ENCODE measurements at places on chromosomes 6 and 20.

- DNase-seq, result no peak
Observed at GRCh38 chr6:75494290-75494689, 690 bp upstream of the FILIP1 start.

DNA sequence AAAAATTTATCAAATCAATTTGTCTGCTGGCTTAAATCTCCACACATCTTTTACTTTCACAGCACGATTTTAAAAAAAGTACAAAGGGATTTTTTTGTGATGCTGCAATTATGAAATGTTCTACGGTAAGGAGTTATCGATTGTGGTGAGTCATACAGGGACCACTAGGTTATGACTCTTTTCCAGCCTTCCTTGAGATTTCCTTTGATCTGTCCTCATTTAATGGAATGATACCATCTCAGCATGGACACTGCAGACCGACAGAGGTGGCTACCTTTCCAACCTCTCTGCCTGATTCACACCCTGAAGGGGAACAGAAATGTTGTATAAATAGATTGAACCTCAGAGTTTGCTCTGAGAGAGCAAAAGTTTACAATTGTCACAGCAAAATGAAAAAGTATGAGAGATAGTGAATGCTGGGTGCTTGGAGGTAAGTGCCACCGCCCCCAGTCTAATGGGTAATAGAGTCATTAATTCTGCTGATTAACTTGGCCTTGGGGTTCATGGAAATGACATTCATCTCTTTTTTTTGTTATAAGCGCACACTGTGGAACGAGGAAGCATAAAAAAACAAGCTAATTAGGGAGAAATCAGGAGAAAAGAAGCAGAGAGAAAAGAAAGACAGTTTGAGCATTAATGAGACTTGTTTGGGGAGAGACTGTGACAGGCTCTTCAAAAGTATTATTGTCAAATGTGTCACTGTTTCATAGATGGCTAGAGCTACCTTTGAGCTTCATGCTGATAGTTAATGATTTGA lies 306.0 kb downstream of the RNF144B start:
- no peak for DNase-seq

- DNase-seq, result no peak
Observed at GRCh38 chr6:38015341-38015740, 195.8 kb downstream of the ZFAND3 start.

DNA sequence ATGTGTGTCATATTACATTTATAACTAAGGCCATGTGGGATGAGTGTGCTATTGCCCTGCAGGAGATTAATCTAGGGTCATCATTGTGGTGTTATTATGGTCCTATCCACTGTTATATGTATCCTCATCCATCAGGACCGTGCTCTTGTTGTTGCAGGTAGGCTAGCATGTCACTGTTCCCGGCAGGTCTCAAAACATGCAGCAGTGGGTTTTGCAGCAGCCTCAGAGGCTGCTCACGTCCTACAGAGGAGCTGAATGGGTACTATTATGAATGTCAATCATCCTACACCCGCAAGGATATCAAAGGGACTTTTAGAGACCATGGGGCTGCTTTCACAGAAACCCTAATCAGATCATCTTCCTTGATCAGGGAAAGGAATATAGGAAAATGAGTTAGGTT lies 318.2 kb downstream of the SAMD5 start:
- DNase-seq, result no peak

GRCh38 chr20:51608061-51608460 lies 65.5 kb upstream of the NFATC2 start:
- DNase-seq, result no peak

DNA sequence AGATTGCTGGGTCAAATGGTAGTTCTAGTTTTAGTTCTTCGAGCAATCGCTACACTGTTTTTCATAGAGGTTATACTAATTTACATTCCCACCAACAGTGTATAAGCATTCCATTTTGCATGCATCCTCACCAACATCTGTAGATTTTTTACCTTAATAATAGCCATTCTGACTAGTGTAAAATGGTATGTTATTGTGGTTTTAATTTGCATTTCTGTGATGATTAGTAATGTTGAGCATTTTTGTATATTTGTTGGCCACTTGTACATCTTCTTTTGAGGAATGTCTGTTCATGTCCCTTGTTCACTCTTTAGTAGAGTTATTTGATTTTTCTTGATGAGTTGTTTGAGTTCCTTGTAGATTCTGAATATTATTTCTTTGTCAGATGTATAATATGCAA lies 236.2 kb downstream of the GRM1 start:
- DNase-seq, result no peak

DNA sequence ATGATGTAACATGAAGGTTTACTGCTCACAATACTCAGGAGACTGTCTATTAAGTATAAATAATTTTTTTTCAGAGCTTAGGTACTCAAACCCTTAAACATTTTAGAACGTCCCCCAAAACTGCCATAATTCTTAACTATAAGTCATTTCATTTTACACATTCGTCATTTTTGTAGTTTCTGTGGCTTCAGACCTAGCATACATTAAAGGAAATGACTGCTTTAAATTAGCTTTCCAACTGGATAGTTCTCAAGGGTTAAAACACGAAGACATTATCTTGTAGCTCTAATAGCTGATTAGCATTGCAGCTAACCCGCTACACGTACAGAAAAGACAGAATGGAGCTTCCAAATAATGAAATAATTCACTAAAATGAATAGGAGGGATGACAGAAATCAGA lies 24.9 kb upstream of the PLN start:
- no peak for DNase-seq

GRCh38 chr20:36099106-36099505 lies 55.4 kb upstream of the EPB41L1 start:
- no peak for DNase-seq

DNA sequence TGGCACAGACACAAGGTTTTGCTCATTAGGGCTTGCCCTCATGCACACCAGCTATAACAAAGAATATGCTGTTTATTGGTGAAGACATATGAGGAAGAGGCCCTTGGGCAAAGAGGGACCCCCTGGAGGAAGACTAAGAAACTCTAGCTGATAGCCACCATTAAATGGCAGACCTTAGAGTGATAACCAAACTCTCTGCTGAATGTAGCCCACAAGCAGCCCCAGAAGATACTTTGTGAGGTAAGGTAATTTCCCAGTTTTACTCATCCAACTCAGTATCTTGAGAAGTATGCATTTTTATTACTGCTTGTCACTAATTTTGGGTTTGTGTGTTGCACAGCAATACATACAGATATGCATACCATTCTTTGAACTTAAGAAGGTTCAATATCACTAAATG lies 563.3 kb downstream of the DOK5 start:
- no peak for DNase-seq

DNA sequence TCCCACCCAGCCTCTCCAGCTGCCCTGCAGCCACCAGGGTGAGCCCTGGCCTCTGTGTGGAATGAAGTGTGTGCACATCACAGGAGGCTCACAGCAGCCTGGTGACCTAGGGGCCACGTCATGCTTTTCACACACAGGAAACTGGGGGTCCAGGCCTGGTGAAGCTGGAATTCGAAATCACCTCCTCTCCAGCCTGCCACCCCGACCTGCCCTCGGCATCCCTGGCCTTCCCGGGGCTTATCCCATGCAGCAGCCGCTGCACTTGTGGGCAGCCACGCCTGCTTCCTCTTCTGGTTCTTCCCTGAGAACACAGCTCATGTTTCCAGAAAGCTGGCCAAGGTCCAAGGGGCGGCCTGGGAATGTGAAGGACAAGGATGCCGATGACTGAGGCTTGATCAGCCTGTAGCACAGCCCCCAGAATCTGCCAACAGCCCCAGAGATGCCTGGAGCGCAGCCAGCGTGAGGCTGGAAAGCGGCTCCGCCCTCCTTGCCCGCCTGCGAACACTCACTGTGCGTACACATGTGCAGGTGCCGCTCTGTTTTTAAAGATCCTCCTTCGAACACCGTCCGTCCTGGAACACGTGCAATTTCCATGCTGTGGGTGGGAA lies 4.2 kb upstream of the NTSR1 start:
- DNase-seq, result no peak

GRCh38 chr6:5665173-5665572 lies 341.6 kb downstream of the NRN1 start:
- DNase-seq, result no peak

- no peak for DNase-seq
Observed at GRCh38 chr20:55701467-55701866, 303.9 kb downstream of the CBLN4 start.

DNA sequence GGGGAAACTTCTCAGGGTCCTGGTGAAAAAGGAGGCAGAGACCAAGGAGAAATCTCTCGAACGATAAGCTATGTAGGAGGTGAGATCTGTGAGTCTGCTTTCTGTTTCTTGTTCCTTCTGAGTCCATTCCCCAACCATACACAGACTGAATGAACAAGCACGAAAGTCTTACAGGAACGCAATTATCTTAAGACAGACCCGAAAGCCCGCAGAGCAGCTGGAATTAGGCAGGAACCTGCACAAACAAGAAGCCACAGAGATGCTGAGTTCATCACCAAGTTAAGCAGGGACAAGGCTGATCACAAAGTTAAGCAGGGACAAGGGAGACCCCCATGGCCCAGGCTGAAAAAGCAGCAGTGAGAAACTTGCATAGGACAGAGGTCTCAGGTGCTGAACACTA lies 21.4 kb upstream of the NELFCD start:
- no peak for DNase-seq

Data from SIG-M5 (cell line).